Stimulated activated CD8-positive, alpha-beta memory T cell treated with anti-CD3 and anti-CD28 coated beads, Interleukin-15, amount 100 ng/mL, for 24 hours (primary cell): ENCODE measurements at places on chromosomes 1 and 21.

DNA sequence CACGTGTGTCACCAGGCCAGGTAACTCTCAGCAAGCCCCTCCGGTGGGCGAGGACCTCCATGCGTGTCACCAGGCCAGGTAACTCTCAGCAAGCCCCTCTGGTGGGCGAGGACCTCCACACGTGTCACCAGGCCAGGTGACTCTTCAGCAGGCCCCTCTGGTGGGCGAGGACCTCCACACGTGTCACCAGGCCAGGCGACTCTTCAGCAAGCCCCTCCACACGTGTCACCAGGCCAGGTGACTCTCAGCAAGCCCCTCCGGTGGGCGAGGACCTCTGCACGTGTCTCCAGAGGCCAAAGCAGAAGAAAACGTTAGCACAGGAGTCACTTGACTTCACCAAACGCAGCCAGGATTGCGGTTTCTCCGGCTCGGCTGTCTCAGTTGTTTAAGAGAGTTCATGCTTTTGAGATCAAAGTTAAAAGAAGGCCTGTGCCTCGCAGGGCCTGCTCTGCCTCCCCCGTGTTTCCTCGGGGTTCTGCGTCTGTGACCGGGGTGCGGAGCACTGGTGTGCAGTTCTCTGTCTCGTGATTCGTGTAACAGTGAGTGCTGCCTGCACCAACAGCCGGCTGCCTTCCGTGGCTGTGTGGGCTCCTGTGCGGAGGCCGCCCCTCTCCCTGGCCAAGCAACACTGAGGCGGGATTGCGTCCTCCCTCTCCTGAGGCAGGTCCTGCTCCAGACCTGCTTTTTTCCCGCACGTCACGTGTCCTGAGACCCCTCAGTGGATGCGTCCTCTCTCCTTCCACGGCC lies 56.6 kb downstream of the PRKCZ start:
- DNase-seq = no peak

GRCh38 chr1:96414598-96414997 lies 307.0 kb upstream of the PTBP2 start:
- DNase-seq = no peak

DNA sequence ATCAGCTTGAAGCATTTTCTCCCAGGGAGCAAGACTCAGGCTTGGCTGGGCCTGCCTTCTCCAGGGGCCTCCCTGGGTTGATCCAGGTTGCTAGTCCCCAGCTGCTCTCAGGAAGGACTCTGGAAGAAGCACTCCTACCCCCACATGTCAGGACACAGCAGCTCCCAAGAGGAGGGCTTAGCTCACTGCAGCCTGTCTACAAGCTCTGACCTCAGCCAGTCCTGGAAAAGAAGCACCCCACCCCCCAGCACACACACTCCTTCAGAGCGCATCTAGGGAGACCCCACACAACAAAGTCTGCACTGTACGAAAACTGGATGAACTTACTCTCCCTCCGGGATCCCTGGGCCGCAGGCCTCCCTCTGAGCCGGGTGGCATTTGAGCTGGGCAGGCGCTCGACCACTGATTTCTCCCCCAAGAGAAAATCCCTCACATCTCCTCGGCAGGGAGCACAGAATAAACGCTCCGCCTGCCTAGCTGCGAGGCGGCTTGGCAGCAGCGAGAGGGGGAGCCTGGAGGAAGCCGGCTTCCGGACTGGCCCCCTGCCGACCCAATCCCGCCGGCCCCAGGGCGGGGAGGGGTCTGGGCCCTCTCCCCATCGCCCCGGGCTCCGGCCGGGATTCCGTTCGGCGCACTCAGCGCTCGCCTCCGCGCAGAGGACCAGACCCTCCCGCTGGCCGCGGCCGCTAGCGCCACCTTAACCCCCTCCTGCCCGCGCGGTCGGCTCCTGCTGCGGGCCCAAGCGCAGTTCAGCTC lies at the start of gene KCNA2:
Gene KCNA2 (minus strand): TSS at position 458 of the 756 bp plus-strand sequence. CDS start 1,576 bp downstream, outside the sequence.
- no peak for DNase-seq

GRCh38 chr1:244159646-244160045 lies 108.6 kb downstream of the ZBTB18 start:
- DNase-seq = no peak

GRCh38 chr1:8314346-8315280 lies 3.3 kb upstream of the SLC45A1 start:
- DNase-seq = no peak

DNA sequence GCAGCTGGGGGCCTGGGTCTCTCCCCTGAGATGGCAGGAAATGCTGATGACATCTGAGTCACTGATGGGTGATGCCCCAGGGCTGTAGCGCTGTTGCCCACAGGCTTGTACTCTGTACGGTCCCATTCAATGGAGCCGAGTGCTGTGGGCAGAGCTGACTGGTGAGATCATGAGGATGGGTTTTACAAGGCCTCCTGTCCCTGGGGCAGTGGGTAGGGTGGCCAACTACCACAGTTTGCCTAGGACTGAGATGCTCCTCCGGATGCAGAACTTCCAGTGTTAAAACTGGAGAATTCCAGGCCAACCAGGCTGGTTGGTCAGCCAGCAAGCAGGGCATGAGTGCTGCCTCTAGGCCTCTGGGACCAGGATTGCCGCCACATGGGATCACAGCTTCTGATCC lies 9.2 kb downstream of the PHLDA3 start:
- DNase-seq = no peak

GRCh38 chr1:210234329-210234757 lies 1.7 kb downstream of the SERTAD4 start:
- DNase-seq = no peak

DNA sequence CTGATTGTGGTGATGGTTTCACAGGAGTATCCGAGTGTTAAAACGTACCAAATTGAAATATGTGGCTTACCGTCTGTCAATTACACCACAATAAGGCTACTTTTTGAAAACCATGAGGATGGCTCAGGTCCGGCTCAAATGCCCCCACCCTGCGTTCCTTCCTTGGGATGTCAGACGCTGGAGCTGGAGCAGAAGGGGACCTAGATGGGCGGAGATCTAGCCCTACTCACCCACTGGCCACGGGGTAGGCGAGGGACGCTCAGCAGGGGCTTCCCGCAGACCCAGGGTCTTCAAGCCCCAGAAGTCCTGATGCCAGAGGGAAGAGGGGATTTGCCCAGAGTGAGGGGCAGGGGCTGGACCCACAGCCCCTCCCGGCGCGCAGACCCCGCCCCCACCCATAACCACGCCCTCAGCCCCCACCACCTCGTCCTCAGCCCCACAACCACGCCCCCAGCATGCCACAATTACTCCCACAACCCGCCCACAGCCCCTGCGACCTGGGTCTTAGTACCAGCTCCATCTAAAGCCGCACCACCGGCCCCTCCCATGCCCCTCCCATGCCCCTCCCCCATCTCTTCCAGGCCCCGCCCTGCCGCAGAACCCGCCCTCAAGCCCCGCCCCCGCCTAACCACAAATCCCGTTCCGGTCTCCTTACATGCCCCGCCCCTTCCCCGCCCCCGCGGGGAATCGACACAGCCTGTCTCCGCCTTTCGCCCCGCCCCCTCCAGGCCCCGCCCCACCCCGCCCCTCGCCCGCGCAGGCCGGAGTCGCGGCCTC lies at the start of gene LRRC3:
Gene LRRC3 (plus strand): TSS at position 764 of the 777 bp plus-strand sequence. CDS start 1,135 bp downstream, outside the sequence.
- peak; percentile 53 for DNase-seq

DNA sequence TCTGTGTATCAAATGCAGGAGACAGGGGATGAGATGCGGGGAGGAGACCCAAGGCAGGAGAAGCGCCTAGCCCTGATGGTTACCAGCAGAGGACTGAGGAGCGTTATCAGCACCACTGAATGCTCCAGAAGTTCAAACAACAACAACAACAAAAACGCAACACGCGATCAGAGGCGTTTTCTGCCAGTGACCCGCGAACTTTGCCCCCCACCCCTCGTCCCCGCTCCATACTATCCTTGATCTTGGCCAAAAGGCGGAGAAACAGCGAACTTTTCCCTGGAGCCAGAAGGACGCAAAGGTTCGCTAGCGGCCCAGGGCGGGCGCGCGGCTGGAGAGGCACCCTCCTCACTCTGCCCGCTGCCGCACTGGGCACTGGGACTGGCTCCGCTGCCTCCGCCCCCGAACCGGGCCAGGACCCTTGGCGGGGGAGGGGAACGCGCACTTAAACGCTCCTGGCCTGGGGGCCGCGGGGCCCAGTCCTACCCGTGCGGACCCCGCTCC lies 699 bp downstream of the ECHDC2 start:
- DNase-seq = no peak

DNA sequence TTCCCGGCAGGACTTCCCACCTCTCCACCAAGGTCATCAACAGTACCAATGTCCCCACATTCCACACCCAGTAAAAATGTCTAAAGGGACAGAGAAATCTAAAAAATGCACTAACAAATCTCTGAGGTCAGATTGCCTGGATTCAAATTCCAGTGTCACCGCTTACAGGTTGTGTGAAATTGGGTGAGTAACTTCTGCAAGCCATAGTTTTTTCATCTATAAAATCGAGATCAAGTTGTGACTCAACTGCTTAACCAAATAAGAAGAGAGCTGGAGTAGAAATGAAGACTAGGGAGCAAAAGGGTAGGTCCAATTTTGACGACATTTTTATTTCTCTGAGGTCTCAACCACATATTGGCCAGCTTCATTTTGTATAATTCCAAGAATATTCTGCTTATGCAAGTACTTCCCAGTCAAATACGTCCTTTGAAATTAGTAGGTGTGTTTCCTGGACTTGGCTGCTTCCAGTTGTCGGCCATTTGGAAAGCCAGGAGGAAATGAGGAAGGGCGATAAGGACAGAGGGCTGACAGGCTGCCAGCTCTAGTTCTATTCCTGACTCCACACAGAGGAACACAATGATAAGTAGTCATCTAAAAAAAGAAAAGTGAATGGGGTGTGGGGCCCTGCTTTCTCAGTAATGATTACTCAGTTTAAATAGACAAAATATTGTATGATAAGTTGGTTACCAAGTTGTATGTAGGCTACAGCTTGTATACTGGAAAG lies 57.7 kb upstream of the ZC3H11B start:
- no peak for DNase-seq

- no peak for DNase-seq
Measured at GRCh38 chr1:119731060-119731459, 19.3 kb downstream of the PHGDH start.

DNA sequence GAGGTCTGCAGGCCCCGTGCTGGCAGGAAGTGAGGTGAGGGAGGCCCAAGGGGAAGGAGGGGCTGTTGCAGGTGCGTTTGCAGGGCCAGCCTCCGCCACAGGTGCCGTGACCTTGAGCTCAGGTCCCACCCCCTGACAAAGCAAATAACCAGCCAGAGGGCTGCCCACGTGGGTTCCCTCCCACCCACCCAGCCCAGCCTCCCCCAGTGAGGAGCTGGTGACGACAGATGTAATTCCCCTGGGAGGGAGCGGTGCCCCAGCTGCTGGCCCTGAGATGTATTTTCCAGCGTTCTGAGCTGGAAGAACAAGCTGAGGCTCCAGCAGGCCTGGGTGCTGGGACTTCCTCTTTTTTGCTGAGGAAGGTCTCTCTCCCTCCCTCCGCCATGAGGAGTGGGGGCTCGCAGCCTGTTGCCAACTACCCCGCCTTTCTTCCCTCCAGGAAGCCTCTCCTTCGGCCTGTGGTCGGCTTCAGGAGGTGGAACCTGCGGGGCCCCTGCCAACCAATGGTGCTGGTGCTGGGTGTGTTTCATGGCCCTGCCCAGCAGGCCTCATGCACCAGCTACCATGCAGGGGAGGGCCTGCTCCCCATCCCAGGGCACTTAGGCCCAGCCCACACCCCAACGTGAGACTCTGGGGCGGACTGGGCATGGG lies 153.2 kb downstream of the PRDM16 start:
- no peak for DNase-seq

- no peak for DNase-seq
Measured at GRCh38 chr1:238063454-238063853, 172.7 kb upstream of the ZP4 start.

DNA sequence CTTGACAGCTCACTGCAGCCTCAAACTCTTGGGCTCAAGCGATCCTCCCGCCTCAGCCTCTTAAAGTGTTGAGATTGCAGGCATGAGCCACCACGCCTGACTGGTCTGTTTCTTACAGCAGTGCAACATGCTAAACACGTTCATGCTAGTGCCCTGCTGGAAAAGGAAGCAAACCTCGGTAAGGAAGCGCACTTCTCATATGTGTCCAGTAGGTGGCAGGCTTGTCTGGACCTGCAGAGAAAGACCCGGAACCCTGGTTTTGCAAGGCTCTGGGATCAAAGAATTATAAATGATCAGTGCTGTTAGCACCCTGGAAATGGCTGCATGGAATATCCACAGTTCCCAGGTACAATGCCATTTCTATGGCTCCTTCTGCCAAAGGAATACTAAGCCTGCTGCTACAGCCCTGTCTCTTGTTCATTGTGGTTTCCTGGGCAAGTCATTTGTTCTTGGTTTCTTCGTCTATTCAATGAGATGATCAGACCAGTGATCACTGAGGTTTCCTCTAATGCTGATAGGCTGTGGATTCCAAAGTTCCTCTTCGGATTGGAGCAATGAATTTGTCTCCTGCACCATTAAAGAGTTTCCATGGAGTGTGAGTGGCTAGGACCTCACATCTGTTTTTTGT lies 15.9 kb downstream of the RNU5D-1 start:
- no peak for DNase-seq

DNA sequence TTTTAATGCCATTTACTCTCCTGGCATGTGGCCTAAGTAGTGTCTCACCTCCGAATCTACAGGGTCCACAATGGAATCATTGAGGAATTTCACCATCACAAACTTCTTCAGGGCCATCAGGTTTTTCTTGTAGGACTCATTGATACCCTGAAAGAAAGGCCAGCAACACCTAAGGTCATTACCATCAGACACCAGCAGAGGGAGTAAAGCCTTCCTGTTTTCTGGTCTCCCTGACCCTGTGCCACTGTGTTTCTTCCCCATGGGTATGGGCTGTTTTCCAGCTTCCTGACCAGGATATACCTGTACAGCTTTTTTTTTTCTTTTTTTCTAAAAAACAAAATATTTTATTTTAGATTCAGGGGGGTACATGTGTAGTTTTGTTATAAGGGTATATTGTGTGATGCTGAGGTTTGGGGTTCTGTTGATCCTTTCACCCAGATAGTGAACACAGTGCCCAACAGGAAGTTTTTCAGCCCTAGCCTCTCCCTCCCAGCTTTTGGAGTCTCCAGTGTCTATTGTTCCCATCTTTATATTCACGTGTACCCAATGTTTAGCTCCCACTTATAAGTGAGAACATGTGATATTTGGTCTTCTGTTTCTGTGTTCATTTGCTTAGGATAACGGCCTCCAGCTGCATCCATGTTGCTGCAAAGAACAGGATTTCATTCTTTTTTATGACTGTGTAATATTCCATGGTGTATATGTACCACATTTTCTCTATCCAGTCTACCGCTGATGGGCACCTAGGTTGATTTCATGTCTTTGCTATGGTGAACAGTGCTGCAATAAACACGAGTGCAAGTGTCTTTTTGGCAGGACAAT lies 18.3 kb downstream of the PPT1 start:
- DNase-seq = no peak

- no peak for DNase-seq
Measured at GRCh38 chr21:29124645-29125044, 5.8 kb upstream of the MAP3K7CL start.

DNA sequence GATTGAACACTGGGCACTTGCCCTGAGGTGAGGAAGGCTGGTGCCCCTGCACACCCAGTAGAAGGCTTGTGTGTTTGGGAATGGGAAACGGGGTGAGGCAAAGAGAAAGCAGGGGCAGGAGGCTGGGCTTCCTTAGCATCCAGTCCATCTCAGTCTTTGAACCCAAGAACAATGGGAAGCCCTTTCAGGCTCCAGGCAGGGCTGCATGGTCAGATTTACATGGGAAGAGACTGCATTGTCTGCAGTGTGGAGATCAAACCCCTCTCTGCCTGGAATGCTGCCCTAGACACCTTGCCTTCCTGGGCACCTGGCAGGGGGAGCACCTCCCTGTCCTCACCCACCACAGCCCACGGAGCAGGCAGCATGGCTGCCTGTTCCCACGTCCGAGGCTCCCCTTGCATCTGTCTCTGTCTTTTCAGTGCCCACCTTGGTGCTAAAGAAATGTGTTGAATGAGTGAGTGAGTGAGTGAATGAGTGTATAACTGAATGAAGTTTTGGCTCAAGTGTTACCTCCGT lies 268.5 kb downstream of the GRIK3 start:
- no peak for DNase-seq
